ENCODE measurements at places on chromosomes 16 and 17.

DNA sequence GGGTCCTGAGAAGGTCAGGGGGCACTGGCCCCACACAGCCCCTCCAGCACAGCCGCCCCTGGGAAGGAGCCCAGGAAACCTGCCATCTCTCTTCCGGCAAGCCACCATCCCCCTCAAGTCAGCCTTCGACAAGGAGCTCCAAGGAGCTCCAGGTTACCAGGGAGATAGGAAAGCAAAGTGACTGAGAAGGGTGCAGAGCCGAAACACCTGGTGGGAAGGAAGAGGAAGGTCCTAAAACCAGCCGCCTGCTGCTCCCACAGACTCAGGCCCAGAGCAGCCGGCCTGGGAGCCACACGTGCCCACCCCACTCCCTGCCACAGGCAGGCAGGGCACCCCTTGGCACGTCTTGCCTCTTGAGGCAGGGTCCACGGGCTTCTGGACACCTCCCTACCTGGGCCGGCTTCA lies 80.7 kb downstream of the TIMM22 start:
- no peak for DNase-seq

- DNase-seq: no peak
These were observed 248.6 kb downstream of the FTO start for GRCh38 chr16:53952215-53953208.

DNA sequence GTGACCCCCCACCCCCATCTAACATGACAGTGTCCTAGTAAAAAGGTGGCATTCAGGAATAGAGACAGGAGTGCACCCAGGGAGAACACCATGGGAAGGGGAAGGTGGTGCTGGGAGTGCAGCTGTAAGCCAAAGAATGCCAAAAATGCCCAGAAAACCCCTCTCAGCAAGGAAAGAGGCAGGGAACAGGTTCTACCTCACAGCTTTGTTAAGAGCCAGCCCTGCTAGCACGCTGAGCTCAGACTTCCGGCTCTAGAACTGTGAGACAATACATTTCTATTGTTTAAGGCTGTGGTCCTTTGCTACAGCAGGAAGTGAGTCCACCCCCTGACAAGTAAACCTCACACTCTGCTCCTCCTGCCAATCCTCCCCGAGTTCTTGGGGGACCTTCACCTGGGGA lies 302.4 kb upstream of the N4BP1 start:
- DNase-seq: no peak

GRCh38 chr17:55540414-55541091 lies 29.3 kb upstream of the SMIM36 start:
- no peak for DNase-seq

DNA sequence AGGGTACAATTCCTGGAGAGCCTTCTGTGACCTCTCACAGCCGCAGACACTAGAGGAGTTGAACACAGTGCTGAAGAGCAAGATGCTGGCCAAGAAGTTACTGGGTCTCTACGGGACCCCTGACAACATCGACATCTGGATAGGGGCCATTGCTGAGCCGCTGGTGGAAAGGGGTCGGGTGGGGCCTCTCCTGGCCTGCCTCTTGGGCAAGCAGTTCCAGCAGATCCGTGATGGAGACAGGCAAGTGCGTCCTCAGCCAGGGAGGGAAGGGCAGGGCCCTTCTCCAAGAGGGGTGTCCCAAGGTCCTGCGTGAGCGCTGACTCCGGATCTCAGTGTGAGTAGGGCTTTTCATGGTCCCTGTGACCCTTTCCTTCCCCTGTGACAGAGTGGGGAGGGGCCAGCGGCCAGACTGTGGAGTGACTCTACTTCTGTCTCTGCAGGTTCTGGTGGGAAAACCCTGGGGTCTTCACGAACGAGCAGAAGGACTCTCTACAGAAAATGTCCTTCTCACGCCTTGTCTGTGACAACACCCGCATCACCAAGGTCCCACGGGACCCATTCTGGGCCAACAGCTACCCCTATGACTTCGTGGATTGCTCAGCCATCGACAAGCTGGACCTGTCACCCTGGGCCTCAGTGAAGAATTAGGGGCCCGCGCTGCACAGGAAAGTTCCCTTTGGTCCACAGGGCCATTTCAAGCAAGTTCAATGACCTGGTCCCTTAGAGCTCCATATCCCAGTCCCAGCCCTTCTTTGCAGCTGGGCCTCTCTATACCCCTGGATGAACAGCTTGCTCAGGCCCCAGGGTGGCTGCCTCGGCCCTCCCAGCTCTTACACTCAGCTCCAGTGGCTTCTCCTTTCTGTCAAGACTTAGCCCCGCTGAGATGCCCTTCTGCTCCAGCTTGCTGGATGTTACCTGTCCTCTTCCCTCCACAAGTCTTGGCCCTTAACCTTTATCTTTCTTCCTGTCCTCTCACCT lies 13.1 kb downstream of the MPO start:
- no peak for DNase-seq

DNA sequence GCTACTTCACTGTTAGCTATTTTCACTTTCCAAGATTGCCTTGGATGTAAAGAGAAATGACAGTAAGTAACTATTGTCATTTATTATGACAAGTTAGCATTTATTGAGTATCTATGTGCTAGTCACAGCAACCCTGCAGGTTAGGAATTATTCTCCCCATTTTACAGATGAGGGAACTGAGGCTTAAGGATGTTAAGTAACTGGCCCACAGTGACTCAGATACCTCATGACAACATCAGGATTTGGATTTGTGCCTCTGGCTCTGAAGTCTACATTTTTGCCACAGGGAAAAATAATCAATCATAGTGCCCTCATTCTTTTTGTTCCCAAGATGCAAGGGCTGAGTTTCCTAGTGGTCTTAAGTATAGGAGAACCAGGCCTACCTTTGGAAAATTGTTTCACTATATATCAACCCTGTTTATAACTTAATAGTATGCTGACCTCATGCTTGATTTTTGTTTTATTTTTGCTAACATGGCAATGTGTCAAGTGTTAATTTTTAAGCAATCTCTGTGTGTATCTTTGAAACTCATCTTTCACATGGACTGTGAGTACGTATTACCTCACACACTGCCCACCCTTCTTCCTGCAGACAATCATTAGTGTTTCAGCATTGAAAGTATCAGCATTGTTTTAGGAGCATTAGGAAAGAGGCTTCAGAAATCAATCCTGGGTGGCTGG lies 105.0 kb downstream of the TANGO6 start:
- no peak for DNase-seq

DNA sequence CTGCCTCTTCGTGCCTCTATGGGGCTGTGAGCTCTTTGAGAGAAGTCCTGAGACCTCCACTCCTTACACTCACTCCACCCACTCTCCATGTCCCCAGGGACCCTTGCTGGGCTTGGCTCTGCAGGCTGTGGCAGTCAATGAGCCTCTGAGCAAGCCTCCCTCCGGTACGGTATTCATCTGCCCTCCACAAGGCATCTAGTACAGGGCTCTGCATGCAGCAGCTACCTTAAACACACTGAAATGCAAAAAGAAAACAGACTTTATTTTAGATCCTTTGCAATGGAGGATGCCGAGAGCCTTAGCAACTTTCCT lies 38.9 kb upstream of the SMPD3 start:
- no peak for DNase-seq

- DNase-seq: no peak
These were observed 6.4 kb downstream of the ITGAL start for GRCh38 chr16:30478766-30479478.

GRCh38 chr17:43578699-43579565 lies 32.8 kb upstream of the ETV4 start:
- DNase-seq: no peak

- DNase-seq: no peak
These were observed 386 bp downstream of the CIAO3 start for GRCh38 chr16:740459-740763.

- DNase-seq: no peak
These were observed 11.1 kb downstream of the CMTM2 start for GRCh38 chr16:66590322-66590721.

DNA sequence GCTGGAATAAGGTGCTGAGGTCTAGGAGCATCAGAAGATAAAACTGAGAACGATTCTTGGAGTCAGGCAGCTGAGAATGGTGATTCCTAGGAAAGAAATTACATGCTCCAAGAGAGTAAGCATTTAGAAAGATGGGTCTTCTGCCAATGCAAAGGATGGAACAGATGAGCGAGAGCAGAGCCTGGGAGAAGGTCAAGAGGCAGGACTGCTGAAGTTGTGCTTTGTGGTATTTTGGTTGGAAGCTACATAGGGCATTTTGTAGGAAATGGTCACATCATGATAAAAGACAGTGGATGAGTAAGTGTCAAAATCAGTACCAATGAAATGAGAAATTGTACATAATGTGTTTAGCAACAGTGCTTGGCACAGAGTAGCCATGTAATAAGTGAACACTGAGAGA lies 1.4 kb upstream of the CRYM start:
- no peak for DNase-seq

DNA sequence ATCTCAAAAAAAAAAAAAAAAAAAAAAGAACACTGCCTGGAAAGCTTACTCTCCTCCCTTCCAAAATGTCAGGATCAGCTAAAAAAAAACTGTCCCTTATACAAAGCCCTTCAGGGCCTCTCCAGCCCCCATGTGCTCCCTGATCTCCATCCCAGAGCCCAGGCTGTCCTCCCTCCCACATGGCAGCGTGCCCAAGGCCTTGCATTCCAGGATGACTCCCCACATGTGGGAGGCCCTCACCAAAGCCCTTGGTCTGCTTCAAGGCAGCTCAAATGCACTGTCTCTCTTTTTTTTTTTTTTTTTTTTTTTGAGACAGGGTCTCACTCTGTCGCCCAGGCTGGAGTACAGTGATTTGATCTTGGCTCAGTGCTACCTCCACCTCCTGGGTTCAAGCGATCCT lies 2.3 kb downstream of the FDXR start:
- DNase-seq: no peak

DNA sequence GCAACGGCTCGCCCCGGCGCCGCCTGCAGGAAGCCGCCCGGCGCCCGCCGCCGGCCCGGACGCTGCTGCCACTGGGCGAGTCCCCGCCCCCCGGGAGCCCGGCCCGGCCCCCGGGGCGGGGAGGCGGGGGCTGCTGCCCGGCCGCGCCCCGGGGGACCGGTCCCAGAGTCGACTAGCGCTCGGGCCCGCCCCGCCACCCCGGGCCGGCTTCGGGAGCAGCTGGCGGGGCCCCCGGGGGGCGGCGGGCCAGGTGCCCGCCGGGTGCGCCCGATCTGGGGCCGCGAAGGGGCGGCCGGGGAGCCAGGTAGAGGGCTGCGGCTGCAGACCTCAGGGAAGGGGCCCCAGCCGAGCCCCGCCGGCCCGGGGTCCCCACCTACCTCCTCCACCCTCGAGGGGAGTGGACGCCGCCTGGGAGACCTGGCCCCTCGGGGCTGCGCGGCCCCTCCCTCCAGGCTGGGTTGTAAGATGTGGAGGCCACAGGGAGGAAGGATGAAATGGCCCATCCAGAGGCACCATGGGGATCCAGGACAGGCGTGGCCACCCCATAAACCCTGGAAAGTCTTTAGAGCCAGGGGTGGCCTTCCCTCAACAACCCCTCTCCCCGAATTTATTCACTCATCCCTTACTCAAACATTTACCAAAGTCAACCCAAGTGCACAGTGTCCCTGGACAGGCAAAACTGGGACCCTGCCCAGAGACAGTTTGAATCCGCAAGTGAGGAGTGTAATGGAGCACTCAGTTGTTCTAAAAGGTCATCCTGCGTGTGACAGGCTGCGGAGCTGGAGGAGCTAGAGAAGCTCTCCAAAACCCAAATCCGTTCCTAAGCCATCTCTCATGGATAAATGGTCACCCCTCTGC lies at the start of gene CDYL2:
Gene CDYL2, minus strand, starts transcription at position 73 of the 858 bp plus-strand sequence. CDS start 425 bp downstream, outside the sequence.
- DNase-seq: no peak

- DNase-seq: no peak
These were observed 322.5 kb downstream of the C16orf95 start for GRCh38 chr16:86994651-86995171.

DNA sequence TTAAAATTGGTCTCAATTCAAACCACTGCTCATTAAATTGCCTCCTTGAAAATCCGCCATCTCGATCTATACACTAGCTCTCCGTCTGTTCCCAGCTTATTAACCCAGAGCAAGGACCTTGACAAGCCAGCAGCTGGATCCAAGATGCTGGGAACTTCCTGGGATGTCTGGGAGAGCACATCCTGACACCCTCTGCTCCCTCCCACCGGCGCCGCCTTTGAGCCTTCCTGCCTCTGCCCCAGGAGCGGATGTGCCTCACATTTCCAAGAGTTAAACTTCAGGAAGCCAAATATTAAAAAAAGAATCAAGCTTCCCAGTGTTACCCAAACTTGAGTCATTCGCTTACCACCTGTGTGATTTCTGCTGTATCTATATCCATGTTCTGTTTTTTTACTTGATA lies 107.9 kb downstream of the HAPSTR1 start:
- no peak for DNase-seq

DNA sequence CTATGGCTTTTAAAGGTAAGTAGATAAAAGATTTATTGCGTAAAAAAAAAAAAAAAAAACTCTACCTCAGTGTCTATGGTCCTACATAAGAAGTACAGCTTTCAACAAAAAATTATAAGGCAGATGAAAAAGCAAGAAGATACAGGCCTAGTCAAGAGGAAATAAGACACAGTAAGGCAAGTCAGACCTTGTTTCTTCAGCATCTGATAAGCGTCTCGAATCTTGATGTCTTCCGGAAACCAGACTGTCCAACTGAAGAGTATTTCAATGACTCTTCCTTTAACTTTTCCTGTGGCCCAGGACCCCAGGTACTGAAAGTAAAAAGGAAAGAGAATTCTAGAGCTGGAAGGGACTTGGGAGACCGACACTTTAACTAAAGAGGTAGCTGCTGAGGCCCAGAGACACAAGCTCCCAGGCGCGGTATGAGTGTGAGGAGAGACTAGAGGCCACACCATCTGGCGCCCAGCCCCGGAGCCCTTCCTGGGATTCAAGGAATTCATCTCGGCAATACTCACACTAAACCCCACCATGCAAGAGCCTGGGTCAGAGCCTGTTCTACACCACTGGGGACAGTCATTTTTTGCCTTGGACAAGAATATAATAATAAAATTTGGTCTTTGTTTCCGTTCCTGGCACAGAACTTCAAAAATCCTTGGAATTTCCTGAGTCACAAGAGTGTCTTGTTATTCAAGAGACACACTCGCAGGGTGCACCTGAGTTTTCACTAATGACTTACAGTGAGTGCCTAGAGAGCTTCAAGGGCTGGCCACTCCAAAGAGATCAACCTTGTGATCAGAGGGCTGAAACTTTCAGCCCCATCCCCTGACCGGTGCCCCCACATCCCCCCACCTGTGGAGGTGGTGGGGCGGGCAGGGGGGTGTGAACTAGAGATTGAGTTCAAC lies 18.6 kb downstream of the GGA2 start:
- DNase-seq: no peak

DNA sequence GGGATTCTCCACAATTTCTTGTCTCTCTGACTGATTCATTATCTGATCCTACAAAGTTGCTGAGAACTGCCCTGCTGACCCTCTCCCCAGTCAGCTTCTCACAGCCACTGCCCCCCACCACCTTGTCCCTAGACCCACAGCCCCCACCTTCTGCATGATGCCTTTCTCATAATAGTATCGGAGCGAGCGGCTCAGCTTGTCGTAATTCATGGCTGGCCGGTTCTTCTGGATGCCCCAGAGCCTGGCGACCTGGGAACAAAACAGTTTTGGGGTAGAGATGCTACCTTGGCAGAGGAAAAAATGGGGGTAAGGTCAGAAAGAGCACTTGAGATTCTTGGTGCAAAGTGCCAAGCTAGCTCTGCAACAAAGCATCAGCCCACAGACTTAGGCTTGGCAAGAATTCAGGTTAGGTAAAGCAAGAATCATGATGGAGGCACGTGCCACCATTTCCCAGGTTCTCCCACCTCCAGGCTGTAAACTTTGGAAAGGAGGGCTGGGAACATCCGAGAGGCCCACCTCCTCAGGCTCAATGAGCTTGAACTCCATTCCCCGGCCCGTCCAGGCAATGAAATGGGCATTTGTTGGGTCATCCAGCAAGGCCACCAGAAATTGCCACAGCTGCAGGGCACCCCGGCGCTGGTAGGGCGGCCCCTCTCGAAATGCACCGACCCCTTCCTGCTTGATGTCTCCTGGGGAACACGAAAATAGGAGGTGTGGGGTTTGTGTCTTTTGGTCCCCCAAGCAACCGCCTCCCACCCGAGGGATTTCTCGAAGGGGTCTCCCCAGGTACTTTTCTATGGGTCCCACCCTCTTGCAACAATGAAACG lies 16.9 kb downstream of the ETV4 start:
- no peak for DNase-seq

Data from T-cell (primary cell).